Stimulated activated CD8-positive, alpha-beta memory T cell treated with anti-CD3 and anti-CD28 coated beads, Interleukin-2, amount 100 ng/mL, for 48 hours (primary cell): ENCODE measurements at places on chromosomes 4 and X.

DNA sequence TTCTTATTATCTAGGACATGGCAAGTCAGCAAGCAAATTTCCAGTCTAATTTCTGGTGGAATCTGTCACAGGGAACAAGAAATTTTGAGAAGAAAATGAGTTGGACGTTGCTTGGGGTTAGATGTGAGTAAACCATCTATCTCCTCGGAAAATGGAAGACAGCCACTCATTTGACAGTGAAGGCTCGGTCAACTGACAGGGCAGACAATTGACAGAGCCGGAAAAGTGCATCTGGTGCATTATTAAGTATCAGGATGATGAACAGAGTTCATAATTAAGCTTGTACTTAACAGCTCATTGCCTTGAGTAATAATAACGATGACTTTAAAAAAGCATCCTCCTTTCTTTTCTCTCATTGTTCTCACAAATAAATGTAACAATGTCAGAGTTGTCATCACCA lies 168.4 kb downstream of the MAD2L1 start:
- no peak for DNase-seq

DNA sequence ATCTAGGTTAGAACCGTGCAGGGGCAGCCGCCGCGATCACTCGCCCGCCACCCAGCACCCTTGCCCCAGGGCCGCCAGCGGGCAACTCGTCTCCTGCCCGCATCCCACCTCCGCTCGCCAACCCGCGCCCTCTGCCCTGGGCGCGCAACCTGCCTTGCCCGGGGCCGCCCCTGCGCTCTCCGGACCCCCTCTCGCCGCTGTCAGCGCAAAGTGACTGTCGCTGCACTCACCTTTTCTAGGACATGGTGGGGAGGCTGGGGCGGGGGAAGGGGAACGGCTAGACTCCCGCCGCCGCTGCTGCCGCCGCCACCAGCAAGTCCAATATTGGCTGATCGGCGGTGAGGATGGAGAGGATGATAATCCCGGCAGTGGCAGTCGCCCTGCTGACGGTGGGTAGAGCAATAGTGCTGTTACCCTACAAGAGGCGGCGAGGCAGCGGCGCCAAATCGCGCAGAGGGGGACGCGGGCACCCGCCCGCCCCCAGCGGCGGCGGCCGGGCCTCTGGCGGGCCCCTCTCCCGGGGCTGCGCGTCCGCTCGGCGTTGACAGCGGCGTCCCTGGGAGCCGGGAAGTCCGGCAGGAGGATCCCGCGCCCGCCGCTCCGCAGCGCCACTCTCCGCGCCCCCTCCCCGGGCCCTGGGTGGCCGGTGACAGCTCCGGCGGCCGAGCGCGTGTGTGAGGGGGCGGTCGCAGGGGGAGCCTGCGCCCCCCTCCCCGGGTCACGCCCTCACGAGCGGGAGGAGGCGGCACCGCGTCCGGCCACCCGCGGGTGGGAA lies 2.3 kb upstream of the NR3C2 start:
- peak; percentile 23 for DNase-seq

DNA sequence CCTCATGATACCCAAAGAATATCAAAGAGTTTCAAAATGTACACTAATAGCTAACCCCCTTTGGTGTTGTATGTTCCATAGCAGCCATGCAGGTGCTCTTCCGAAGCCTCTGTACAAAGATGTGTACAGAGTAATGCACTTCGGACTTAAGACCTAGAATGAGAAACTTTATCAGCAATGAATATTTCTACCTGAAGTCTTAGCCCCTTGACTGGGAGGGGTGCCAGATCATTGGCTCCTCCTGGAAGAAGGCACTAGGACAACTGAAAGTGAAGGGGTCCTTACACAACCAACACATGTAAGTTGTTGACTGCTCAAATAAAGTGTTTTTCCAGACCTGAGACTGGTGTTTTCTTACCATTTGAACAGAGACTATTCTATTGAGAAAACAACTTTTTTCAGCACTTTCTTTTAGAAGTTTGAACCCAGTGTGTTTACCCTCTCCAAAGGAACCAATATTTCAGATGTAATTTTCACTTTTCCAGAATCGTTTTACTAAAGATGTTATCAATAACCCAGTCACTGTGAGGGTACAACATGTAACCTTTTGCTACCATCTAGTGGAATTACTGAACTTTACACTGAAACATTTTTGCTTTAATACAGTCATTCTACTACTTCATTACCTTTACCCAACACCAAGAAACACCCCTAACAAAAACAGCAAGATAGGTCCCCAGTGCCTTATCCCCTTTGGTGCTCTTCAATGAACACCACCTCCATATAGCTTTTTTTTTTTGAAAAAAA lies 33.3 kb upstream of the PRDX4 start:
- DNase-seq: no peak

- no peak for DNase-seq
Observed at GRCh38 chrX:15056044-15056443, 182.8 kb downstream of the MOSPD2 start.

- no peak for DNase-seq
Observed at GRCh38 chr4:21205821-21206531, 505.7 kb downstream of the PACRGL start.

- DNase-seq: no peak
Observed at GRCh38 chrX:130704053-130705038, 198.7 kb downstream of the ENOX2 start.

DNA sequence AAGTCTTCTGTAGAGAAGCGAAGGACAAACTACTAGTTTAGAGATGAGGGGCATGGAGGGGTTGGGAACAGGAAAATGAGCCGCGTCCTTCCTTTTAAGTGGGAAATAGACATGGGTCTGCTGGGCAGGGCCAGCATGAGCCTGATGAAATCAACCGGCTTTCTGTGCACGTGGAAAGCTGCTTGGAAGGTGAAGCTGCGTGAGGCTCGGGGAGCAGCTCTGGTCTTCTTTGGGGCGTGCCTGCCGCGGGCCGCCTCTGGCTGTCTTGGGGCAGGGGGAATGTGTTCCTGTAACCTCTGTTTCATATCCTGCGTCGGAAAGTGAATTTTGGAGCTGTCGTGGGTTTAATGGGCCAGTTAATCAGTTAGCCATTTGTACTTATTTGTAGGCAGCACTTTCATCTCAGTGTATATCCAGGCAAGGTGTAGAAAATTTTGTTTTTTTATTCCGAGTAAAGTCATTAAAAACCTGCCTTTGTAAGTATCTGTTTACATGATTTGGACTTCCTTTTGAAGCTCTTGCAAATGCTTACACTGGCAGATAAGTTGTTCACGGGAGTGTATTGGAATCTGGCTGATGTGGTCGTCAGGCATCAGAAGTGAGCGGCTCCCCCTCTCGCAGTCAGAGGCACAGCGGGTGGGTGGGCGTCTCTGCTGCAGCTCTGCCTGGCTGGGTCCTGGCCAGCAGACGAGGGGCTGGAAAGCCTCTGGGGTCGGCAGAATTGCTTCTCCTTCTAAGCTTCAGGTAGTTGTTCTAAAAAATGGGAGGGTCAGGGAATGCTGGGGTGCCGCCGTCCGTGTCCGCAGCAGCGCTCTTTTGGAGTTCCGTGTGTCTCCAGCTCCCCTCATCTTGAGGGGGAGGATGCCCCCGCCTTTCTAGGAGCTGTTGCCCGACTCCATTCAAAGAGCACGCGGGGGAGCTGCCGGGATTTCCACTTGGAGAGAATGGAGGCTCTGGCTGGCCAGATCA lies 70.5 kb upstream of the HGFAC start:
- DNase-seq: no peak

DNA sequence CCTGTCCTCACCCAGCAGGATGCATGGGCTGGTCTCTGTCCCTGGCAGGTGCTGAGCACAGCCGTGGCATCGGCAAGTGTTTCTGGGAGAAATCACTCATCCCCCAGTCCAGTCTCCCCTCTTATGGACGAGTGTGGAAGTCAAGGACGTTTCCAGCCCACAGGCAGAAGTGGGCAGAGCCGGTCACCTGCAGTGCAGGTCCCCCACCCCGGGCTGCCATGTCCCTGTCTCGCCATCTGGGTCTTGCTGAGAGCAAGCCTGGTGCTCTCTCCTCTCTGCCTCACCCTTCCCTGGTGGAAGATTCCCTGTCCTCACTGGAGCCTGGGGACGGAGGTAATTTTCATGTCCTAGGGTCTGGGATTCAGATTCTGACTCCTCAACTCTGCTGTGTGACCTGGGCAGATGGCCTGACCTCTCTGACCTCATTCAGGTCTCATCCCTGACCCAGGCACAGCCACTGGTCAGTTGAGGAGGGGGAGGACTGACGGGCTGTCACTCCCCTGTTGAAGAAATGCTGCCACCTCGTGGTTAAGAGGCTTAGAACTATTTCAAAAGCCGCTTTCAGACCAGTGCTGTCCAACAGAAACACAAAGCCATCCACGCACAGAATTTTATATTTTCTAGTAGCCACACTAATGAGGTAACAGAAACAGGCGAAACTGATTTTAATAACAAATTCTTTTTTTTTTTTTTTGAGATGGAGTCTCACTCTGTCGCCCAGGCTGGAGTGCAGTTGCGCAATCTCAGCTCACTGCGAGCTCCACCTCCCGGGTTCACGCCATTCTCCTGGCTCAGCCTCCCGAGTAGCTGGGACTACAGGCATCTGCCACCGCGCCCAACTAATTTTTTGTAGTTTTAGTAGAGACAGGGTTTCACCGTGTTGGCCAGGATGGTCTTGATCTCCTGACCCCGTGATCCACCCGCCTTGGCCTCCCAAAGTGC lies 1.8 kb downstream of the CPZ start:
- DNase-seq: no peak

- no peak for DNase-seq
Observed at GRCh38 chr4:22410645-22411247, 105.1 kb downstream of the ADGRA3 start.

DNA sequence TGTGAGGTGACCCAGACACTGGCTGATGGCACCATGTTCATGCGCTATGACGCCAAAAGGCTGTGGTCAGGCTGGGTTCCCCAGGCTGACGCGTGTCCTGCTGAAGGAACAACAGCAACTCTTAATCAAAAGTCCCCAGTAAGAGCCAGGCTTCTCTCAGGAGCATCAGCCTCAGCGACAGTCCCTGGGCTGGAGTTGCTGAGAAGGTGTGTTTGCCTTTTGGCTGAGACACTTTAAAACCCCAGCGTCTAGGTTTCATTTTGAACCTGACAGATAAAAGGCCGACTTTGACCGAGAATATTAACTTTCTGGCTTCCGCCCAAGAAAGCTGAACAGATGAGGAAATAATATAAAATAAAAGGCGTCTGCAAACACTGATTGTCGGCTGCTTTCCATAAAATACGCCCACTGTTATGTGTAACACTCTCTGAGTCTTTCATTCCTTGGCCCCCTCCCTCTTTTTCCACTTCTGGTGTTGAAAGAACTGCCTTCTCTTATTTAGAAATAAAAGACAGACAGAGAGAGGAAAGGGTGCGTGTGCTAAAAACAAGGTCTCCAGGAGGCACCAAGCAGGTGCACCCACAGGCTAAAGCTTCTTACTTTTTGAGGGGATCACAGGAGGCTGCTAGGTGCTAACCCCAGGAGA lies 373.6 kb downstream of the MID1IP1 start:
- no peak for DNase-seq

DNA sequence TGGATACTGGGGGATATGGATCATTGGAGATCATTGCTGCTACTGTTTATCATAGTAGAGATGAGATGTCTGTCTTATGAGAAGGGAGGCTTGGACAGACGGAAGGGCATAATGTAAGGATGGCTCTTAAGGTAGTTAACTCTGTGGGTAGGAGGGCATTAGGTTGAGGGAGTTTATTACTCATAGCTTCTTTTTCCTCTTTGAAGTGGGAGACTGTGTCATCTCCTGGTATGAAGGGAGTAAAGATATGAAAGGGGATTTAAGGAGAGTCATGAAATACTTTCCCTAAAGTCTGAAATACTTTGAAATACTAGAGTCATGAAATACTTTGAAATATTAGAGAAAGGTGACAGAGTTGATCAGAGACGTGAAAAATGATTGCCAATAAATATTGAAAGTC lies 255.5 kb upstream of the PITX2 start:
- DNase-seq: no peak

DNA sequence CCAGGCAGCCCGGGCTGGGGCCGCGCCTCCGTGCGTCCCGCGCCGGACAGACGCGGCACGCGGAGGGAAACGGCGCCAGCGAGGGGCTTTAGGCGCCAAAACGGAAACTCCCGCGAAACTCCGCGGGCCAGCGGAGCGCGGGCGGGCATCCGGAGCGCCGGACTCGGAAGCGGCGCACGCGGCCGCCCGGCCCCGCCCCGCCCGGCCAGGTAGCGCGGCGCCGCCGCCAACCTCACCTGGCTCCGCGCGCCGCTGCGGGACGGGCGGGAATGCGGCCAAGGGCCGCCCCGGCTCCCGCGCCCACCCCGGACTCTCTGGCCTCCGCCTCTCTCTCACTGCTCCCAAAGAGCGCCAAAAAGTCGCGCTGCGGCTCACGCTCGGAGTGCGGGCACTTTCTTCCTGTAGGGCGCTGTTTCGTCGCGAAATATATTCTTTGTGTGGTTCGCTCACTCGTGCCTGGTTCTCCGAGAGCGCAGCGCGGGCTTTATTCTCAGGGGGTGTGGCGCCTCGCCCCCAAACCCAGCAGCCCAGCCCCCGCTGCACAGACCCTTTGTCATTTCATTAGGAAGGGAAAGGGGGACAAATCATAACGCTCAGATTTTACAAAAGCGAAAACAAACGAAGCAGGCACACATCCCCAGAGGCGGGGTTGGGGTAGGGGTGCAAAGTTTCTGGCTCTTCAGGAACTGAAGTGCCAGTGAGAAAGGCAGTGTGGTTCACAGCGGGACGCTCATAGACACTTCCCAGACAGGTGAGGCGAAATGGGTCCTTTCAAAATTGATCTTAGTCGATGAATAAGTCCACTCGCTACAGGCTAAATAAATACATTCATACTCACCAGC lies 961 bp upstream of the MBNL3 start:
- no peak for DNase-seq

- DNase-seq: no peak
Observed at GRCh38 chrX:56798866-56799758, 70.1 kb downstream of the NBDY start.

DNA sequence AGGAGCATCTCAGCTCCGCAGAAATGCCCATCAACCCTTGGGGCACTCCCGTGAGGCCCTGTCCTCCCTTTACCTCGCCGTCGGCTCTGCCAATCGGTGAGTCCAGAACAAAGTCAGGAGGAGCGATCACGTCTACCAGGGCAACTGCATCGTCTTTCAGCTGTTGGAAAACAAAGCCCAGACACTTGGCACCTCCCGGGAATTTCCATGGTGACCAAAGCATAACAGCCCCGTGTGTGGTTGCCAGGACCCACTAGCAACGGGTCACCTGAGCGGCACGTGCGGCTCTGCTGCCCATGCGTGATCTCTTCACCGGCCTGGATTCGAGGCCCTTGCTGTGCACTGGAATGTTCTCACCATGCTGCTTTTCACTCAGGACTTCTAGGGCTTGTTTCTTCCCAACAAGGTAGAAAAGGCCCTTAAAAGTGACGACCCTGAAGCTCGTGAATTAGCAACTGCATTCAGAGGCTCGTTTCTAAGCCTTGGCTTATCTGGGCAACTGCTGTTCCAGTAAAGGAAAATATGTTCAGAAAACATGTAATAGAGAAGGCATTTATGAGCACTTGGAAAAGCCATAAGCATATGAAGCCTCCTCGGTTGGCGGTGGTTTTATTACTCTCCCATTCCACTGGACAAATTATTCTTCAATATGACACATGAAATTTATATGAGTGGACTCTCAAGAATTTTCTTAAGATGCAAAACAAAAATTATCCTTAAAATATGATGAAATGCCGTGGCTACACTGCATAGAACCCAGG lies 69.5 kb downstream of the ACOX3 start:
- DNase-seq: no peak

- DNase-seq: no peak
Observed at GRCh38 chrX:110180176-110180927, 137.5 kb downstream of the AMMECR1 start.
